ENCODE measurements at places on chromosomes 5 and 9. TPM values are rescaled to one million over a fixed set of nuclear protein-coding genes. Genes with fewer than 3 reads are reported as not detected.

GRCh38 chr5:98781964-98782363 lies 8.5 kb downstream of the RGMB start:
- DNase-seq: no peak

DNA sequence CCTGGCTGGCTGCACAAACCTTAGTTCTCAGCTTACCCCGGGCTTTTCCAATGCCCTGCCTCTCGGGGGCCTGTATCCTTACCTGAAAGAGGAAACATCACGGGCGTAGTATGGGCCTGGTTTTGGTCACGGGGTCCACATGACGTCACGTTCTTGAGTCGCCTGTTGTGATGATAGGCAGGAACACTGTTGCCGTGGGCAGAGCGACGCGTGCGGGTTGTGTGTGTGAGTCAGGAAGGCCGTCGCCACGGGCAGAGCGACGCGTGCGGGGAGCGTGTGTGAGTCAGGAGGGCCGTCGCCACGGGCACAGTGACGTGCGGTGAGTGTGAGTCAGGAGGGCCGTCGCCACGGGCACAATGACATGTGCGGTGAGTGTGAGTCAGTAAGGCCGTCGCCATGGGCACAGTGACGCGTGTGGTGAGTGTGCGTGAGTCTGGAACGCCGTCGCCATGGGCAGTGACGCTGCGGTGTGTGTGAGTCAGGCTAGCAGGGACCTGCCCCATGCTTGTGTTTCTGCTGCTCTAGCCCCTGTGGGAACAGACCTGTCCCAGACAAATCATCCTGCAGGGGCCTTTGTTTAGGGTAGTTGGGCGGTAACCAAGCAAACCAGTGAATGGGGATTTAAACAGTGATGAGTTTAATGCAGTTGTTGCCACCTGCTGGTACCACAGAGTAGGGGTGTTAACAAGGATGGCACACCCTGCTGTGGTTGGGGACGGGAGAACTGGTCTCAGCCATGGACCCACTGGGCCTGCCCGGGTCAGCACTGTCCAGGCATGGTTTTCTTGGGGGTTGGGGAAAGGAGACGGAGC lies 19.8 kb downstream of the TRIP13 start:
- no peak for DNase-seq

- DNase-seq: no peak
These were observed 406.9 kb downstream of the KDM4C start for GRCh38 chr9:7164440-7165330.

DNA sequence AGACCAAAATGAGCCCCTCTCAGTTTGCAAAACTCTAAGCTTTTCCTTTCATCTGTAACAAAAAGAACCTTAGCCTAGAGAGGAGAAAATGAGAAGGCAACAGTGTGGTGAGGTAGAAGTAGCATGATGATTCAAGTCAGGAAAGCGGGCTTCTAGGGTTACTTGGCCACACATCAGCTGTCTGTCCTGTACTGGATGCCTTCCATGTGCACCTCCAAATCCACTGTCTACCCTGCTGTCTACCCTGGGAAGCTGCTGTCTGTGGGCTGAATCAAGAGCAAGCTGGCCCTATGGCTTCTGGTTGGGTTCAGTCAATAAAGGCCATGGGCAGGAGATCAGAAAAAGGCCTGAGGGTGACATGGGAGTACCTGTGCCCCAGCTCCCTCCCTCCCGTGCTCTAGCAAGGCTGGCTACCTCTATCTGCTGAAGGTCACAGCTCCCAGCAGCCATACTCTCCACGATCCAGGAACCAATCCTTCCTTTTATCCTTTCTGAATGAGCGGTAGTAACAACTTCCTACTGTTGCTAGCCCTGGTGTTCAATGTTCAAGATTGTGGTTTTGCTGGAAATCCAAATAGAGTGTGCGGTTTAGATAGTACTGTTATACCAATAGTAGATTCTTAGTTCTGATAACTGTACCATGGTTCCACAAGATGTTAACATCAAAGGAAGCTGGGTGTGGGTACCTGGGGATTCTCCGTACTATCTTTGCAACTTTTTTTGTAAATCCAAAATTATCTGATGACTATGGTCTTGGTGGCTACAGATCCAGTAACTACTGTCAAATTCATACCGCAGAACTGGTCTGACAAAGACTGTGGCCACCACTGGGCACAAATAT lies 191.0 kb downstream of the ESM1 start:
- DNase-seq: no peak

DNA sequence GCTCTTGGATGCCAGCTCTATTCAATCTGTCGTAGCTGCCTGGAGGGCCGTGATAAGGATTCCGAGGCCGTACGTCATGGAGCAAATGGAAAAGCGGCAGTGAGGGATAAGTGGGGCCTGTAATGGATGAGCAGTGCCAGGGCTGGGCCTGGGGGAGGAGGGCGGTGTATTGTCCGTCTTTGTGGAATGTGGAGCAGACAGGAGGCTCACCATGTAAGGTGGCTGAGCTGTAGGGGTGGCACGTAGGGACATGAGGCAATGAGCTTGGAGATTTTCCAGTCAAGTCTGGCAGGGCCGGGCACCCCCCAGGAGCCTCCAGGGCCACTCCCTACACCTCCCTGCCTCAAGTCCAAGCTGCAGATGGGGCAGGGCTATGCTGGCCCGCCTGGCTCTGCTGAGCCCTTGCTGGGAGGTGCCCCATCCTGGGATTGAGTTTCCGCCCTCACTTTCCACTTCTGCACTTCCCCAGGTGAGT lies 29.2 kb downstream of the NCS1 start:
- DNase-seq: no peak

DNA sequence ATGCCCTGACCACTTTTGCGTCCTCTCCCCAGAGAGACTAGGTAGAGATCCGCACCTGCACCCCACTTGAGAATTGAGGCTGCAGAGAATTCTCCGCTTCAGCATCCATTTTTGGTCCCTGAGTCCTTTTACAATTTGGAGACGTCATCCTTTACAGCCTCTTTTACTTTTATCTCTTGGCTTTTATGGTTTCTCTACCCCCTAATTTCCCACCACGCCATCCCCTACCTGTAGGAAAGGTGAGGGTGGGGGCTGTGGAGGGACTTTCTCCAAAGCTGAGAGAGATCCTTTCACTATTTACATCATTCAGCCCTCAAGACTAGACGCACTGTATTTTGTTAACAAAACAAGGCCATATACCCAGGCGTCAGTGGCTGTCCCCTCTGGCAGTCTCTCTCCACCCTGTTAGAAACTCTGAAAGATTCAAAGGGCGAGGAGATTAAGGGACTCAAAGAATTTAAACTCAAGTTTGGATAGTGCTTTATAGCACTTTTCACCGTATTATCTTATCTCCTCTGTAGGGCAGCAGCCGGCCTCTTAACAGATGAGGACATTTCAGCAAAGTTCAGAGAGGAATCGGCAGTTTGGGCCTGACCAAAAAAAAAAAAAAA lies 1.7 kb downstream of the MSX2 start:
- no peak for DNase-seq

- DNase-seq: no peak
These were observed 424.0 kb upstream of the ZNF462 start for GRCh38 chr9:106438928-106439327.

- DNase-seq: no peak
These were observed 9.2 kb upstream of the ISL1 start for GRCh38 chr5:51373880-51374523.

GRCh38 chr5:137286025-137286610 lies 213.0 kb downstream of the SPOCK1 start:
- DNase-seq: no peak

- no peak for DNase-seq
These were observed 42.1 kb upstream of the CTNNA1 start for GRCh38 chr5:138711087-138711486.

DNA sequence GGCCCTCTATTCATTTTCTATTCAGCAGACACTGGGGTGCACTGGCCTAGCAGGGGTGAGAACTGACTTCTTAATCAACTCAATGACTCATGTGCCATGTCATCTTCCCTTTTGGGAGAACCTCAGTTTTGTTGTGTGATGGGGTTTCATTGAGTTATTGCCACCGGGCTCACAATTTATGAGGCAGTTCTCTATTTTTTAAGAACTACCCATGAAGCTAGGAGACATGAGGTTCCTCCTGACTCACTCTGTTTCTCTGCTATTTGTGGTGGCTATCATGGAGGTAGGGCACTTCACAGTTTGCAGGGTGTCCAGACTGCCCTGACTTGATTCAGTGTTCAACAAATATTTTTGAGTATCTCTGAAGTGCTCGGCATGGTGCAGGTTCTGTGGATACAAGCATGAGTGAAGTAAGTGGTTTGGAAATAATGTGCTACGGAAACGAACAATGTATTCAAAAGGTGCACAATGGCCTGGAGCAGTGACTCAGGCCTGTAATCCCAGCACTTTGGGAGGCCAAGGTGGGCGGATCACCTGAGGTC lies 39.3 kb downstream of the SPARC start:
- no peak for DNase-seq

GRCh38 chr5:105816961-105817360 lies 1853.8 kb downstream of the EFNA5 start:
- DNase-seq: no peak

- no peak for DNase-seq
These were observed 346.4 kb downstream of the ARL15 start for GRCh38 chr5:53963958-53964357.

DNA sequence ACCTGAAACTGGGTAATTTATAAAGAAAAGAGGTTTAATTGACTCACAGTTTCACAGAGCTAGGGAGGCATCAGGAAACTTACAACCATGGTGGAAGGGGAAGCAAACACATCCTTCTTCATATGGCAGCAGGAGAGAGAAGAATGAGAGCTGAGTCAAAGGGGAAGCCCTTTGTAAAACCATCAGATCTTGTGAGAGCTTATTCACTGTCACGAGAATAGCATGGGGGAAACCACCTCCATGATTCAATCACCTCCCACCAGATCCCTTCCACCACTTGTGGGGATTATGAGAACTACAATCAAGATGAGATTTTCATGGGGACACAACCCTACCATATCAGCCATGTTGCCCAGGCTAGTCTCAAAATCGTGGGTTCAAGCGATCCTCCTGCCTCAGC lies 143.4 kb downstream of the FGF18 start:
- DNase-seq: no peak

DNA sequence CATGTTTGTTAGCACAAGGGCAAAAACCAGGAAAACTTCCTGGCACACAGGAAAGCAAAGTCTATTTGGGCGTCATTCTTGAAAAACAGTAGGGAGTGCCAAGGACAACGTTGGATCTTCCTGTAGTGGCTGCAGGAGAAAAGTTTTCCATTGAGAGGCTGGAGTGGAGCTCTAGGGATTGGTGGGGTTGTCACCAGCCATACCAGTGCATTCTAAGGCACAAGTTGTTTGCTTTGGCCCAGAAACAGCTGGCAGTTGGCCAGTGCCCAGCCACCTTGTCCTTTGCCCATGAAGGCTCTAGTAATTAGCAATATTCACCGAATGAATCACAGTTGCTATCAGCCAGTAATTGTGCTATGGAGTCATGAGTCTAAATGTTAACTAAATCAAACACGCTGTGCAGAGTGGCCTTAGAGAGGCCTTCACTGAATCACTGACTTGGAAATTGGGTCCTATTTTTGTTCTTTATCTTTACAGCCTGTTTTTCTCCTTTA lies 26.4 kb downstream of the TNFSF15 start:
- DNase-seq: no peak

- DNase-seq: peak; percentile 82
These were observed 3.0 kb upstream of the FUT7 start for GRCh38 chr9:137034709-137035506.

DNA sequence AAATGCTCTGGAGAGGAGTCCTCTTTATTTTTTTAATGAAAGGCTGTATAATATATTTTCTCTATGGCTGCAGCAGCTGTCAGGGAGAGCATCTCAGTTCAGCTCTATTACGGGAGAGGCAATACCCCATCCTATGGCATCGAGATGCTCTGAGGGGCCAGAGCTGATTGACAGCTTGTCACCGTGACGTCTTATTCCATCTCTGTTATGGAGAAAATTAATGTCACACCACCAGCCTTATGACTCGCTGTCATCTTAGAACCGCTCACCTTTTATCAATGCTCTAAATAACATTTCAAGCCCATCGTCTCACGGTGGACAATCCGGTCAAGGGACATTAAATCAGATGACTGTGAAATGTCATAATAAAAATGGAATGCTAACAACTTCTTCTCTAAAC lies 273.5 kb downstream of the SLF1 start:
- no peak for DNase-seq

GRCh38 chr5:111765613-111766571 lies 8.9 kb upstream of the NREP start:
- no peak for DNase-seq

The ACTBL2 gene
- not detected for total RNA-seq

The GHR gene
- total RNA-seq: 104 TPM

The CD14 gene
- 61.0 TPM for total RNA-seq

The PLCXD3 gene
- 0.05 TPM for total RNA-seq

The ARSI gene
- total RNA-seq: 0.51 TPM

The SLIT3 gene
- 0.61 TPM for total RNA-seq

The CCDC187 gene
- total RNA-seq: not detected

The FOXD4L5 gene
- total RNA-seq: 0.42 TPM

The HTR1A gene
- total RNA-seq: not detected
